Activated T-cell treated with anti-CD3 and anti-CD28 coated beads for 24 hours (primary cell): ENCODE measurements at places on chromosomes 5 and 9.

- no peak for DNase-seq
Measured at GRCh38 chr9:28197653-28198052, 624.4 kb upstream of the C9orf72 start.

- no peak for DNase-seq
Measured at GRCh38 chr5:163566678-163567077, 61.3 kb downstream of the MAT2B start.

DNA sequence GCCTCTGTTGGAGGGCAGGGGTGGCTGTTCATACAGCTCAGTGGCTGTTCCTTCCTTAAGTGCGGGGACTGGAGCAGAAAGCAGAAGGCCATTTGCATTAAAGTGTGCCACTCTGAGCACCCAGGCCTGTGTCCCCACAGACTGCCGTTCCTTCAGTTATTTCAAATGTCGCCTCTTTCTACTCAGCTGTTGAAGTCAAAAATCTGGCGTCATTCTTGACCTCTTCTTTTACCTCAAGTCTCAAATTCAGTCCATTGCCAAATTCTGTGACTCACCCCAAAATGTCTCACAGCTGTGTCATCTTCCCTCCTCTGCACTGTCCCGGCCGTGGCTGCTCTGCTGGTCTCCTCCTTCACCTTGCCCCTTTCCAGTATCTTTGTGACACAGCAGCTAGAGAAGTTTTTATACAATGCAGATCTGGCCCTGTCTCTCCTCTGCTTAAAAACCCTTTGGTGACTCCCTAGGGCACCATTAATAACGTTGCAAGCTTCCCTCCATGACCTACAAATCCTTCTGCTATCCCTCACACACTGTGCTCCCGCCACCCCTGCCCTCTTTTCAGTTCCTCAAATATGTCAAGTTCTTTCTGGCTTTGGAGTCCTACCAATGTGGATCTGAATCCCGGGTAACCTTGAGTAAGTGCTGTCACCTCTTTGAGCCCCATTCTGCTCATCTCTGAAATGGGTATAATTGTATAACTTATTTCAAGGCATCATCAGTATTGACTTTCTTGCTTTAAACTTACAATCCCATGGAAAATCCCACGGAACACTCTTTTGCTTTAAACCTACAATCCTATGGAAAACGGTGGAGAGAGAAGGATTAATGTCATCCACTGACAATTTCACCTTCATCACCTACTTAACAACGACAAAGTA lies 98.3 kb upstream of the BOD1 start:
- no peak for DNase-seq

DNA sequence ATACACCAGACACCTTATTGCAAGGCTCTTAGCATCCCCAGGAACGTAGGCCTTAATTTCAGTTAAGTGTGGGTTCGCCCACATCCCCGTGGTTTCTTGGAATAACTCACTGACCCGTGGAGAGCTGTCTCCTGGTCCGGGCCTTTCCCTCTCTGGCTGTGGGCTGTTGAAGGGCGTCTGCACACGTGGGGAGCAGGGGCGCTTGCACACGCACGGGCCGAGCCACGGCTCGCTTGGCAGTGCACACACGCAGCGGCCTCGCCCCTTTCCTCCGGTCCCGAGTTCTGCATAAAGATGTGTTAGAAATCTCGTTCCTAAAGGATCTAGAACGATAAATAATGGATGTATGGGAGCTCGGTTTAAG lies 141.9 kb downstream of the PBX3 start:
- DNase-seq = no peak

GRCh38 chr5:174319551-174319950 lies 274.0 kb downstream of the NSG2 start:
- DNase-seq = no peak
